ENCODE measurements at places on chromosomes 13 and 19.

- no peak for DNase-seq
These were observed 94.2 kb downstream of the FRY start for GRCh38 chr13:32125751-32126150.

- no peak for DNase-seq
These were observed 11.9 kb downstream of the GAS6 start for GRCh38 chr13:113851826-113852535.

DNA sequence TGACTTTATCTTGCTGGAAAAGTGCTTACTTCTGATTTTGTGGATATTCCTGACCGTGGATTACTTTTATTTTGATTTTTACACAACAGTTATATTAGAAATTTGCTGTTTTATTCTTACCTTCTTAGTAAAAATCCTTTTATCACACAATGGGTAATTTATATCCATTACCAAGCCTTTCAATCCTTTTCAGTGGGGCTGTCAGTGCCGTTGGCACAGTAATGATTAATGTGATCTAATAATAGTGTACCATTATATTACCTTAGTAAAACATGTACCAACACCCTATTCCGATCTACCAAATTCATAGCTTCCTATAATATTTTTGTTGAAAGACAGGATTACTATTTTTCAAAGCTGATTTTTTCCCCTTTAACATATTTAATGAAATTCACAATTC, 87.3 kb upstream of the ZNF536 start:
- no peak for DNase-seq

DNA sequence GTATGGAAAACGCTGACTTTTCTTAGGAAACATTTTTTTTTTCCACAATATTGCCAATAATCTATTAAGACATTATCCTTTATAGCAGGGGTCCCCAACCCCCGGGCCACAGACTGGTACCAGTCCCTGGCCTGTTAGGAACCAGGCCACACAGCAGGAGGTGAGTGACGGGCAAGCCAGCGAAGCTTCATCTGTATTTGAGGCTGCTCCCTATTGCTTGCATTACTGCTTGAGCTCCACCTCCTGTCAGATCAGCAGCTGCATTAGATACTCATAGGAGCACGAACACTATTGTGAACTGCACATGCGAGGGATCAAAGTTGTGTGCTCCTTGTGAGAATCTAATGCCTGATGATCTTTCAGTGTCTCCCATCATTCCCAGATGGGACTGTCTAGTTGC, 793.7 kb downstream of the SLITRK5 start:
- DNase-seq: no peak

DNA sequence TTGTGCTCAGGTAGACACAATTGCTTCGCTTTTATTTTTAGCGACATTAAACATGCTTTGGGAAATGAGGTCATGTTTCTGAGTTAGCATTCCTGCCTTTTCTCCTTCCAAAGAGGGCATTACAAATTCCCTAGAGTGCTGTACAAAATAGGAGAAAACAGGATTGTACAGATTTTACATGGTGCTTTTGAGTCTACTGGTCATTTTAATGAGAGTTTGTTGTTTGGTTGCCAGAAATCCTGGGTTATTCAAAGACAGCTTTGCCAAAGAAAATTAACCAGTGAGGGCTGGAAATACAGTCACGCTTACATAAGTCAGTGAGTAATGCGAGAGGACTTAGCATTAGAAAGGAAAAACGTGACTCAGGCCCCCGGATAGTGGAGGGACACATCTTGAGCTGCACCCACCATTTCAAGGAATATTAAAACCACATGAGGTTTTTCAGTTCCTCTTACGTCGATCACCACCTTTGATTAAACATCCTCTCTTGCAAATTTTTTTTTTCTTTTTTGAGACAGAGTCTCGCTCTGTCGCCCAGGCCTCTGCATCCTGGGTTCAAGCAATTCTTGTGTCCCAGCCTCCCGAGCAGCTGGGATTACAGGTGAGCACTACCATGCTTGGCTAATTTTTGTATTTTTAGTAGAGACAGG, 55.4 kb downstream of the SACS start:
- peak; percentile 39 for DNase-seq

GRCh38 chr13:66087269-66087710, 1142.8 kb downstream of the PCDH9 start:
- no peak for DNase-seq

- DNase-seq: peak; percentile 64
These were observed 14.0 kb upstream of the ATP8B3 start for GRCh38 chr19:1825909-1826556.

DNA sequence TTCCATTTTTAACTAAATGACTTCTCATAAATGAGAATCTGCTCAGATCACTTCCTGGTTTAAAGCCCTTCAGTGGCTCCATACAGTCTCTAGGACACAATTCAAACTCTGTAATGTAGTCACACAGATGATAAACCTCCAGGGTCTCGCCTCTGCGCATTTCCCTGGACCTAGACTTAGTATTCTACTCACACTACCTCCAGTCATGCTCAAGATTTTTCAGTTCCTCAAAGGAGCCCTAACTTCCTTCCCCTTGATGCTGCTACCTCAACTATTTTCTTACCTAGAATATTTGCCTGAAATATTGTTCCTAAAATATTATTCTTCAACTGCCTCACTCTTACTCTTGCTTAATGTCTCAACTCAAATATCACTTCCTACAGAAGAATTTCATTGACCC, 86.7 kb upstream of the TPP2 start:
- no peak for DNase-seq

DNA sequence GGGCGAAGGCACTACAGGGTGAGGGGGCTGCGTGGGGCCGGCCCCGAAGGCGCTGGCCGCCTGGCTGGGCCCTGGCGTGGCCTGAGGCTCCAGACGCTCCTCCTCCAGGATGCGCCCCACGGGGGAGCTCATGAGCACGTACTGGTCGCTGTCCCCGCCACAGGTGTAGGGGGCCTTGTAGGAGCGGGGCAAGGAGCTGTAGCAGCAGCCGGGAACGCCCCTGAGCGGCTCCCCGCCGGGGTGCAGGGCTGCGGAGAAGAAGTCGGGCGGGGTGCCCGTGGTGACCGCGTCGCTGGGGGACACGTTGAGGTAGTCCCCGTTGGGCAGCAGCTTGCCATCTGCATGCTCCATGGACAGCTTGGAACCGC, 3.0 kb downstream of the IRS2 start:
- no peak for DNase-seq

DNA sequence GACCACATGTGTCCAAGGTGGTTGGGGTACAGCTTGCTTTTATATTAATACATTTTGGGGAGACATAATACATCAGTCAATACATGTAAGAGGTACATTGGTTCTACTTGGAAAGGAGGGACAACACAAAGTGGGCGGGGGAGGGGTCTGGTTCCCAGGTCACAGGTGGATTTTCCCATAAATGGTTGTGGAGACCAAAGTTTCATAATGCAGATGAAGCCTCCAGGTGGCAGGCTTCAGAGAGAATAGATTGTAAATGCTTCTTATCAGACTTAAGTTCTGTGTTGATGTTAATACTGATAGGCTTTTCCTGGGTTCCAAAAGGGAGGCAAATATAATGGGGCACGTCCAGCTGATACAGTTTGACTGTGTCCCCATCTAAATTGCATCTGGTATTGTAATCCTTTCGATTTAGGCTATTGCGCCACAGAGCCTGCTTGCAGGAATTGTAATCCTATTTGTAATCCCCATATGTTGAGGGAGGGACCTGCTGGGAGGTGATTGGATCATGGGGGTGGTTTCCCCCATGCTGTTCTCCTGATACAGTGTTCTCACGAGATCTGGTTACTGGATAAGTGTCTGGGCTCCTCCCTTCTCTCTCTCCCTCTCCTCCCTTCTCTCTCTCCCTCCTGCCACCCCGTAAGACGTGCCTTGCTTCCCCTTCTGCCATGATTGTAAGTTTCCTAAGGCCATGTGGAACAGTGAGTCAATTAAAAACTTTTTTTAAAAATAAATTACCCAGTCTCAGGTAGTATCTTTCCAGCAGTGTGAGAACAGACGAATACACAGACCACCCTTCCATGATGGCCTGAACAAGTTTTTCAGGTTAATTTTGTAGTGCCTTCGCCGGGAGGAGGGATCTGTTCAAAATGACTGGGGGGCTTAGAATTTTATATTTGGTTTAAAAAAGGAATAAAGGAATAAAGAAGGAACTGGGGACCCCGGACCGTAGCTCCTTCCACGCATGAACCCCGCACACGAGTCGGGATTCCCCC, 44.9 kb downstream of the ZNF823 start:
- no peak for DNase-seq

DNA sequence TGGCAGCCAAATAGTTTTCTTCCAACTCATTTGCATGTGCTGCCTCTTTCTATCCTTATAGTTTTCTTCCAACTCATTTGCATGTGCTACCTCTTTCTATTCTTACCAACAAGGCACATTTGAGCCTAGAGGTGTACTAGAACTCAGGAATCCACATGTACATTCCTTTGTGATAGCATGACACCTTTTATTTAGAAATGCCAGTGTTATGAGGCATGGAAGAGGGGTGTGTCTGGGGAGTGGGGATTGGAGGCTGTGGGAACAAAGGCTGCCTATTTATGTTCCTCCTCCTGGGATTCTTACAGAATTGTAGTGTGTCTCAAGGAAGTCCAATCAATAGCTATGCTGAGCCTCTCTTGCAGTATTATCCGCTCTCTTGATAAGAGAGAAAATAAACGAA, 966.7 kb downstream of the PCDH17 start:
- no peak for DNase-seq

- DNase-seq: no peak
These were observed 324.9 kb upstream of the SGCG start for GRCh38 chr13:22855926-22856325.

DNA sequence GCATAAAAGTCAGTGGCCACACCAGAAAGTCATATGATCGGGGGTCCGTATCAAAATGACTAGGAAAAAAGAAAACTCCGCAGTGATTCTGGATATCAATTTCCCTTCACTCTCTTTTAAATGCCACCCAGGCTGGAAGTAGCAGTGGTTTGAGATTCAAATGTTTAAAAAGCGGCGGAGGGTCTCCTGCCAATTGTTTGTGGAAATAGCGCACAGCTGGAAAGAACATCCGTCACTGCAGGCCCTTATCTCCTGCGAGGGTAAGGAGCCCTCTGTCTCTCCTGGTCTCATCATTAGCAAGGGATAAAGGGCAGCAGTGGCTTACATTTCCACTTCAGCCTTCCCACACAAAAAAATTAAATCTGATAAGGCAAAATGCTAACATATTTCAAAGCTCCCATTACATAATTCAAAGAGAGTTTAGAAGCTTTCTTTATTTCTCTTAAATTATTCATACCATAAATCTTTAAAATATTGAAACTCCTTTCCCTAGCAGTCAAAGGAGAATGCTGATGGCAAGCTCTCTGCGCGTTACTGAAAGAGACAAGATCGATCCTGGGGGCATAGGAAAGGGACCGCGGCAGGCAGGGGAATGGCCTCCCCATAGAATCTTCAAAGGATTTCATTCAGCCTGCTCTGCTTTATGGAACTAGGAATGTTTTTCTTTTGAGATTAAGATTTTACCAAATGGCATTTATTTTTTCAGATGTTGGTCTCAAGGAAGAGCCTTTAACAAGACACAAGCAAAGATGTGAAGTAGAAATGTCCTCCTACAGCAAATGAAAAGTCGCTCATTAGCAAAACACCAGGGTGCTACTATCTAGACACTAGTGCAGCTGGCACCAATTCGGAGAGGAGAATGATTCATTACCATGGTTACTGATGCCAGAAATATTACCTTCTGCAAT, 35.0 kb downstream of the AMER2 start:
- no peak for DNase-seq

DNA sequence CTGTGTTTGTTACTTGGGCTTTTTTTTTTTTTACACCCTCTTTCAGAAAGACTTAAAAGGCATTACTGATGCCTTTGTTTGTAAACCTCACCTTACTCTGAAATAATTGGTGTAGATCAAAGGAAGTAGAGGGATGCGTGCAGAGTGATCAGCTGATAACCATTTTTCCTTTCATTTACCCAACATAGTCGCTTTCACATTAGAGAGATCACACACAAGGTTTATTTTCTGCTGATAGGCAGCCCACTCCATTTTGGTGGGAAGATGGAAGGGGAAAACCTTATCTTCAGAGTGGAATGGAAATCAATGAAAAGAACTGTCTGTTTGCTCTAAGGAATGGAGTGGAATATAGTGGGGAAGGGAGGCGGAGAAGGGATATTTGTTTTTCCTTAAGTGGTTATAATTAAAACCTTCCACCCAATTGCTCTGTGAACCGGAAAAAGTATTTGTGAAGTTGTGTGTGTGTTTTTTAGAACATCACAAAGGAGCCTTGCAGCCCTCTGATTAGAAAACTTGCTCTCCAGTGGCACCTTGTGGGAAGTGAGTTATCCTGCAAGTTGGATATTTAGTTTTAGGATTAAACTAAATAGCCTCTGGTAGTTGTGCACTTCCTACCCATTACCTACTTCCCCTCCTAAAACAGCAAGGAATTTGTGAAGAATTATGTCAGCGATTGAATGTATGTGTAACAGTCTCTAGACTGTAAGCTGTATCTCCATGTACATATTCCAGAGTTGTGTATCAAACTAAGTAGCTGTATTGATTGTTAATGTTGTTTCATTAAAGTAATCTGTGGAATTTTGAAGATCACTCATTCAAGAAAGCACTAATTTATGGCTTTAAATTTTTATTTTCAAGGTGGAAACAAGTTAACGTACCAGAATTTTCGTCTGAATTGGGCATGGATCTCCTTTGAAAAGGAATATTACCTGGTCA, 76.8 kb downstream of the FREM2 start:
- no peak for DNase-seq

GRCh38 chr13:37709318-37709717, 110.8 kb upstream of the POSTN start:
- DNase-seq: no peak

DNA sequence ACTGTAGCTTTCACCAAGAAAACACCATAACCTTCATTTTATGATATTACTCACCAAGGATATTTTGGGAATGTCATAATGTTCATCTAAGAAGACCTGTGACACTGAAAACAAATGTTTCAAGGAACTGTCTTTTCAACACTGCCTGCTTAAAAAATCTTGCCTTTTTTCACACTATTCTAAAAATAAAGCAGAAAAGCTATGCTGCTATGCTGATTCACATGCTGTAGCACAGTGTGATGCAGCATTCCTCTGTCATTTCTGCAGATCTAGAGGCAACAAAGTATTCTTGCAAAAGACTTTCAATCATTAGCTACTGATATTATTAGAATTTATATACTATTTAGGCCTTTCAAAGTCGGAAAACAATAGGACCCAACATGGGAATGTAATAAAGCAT, 525.7 kb downstream of the UQCRFS1 start:
- no peak for DNase-seq

- no peak for DNase-seq
These were observed 71.4 kb downstream of the SLC15A1 start for GRCh38 chr13:98681049-98681448.

DNA sequence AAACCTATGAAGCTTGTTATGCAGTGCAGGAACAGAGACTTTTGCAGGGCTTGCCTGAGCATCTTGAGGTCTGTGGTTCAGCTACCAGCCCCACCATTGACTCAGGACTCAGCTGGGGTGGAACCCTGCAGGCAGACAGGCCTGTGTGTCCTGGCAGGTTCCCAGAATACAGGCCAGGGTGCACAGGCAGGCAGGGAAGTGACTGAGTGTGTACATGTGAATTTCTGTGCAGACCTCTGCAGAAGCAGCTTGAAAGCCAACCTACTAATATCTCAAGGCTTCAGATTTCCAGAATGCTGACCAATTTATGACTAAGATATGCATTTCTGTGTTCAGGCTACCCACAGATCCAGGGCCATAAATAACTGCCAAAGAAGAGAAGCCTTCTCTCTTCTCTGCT, 254.4 kb downstream of the DLEU7 start:
- DNase-seq: no peak

All from stimulated activated CD8-positive, alpha-beta memory T cell treated with anti-CD3 and anti-CD28 coated beads, Interleukin-4, amount 100 ng/mL, for 24 hours (primary cell).